Gastroesophageal sphincter (tissue), 4 donors: ENCODE measurements at places on chromosomes 16 and 17. TPM values are rescaled to one million over a fixed set of nuclear protein-coding genes. Genes with fewer than 3 reads are reported as not detected.

DNA sequence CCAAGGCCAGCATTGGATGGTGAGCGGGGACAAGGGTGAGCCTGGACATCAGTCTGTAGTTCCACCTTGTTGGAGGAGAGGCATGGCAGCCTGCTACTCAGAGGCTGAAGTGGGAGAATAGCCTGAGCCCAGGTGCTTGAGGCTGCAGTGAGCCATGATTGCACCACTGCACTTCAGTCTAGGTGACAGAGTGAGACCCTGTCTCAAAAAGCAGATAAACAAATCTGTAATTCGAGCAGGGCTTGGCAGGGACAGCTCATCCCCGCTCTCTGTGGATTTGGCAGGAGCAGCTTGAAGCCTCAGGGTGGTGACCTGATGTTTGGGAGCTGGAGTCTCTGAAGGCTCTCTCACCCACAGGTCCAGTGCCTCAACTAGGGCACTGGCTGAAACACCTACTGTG, 38.6 kb upstream of the ZCCHC14 start:
- ATAC-seq: no peak

DNA sequence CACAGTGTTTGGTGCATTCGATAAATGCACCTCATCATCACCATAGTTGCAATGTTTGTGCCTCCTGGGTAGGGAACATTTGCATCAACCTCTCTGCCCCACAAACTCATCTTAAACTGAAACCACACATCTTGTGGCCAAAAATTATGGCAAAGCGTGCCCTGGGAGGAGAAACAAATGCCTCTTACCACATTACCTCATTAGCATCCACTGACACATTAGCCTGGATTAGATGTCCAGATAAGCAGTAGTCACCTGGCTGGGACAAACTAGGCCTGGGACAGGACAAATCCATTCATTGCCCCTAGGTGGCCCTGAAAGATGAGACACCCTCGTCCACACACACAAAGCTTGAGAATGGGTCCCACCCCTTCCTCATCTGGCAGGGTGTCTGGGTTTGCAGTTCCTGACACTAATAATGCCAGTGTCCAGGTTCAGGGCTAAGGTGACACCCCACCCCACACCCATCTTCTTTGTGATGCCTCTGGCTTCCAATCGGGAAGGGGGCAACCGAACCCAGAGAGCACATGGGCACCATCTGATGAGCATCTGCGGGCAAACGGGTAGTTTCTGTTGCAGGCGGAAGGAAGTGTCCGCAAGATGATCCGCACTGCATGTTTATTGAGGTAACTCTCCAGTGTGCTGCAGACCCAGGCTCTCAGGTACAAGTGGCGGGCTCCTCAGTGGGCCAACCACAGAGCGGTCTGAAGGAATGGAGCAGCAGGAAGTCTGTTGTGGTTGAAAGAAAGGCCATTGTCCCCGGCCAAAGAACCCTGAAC, 8.6 kb downstream of the XYLT1 start:
- ATAC-seq: no peak

DNA sequence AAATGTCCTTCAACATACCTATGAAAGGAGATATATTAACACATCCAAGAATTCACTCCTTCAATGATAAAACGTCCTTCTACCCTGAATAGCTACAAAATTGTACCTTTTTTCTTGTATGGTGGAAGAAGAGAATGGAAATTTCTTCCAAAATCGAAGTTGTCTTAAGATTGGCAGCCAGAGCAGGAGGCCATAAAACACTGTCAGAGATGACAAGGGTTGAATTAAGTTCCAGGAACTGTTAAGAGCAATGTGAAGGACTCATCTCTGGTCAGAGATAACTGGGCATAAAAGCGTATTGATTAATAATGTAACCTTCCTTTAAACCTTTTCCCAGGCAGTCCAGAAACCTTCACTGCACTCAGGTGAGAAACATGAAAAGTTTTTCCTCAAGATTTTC, 12.9 kb upstream of the TOM1L1 start:
- ATAC-seq: no peak

DNA sequence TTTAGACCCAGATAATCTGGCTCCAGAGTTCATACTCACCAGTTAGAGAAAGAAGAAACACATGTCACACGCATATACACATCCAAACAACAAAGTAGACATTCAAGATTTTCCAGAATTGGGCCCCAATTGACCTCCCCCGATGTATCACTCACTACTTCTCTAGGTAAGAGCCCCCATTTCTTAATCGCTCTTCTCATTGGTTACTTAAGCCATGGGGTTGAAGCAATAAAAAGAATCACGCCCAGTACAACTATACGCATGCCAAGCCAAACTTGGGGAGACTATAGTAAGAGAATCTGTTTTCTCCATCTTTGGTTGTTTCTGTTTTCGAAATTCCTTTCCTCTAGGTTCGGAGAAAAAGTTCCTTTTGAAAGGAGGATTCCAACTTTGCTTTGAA, 565 bp downstream of the DDX52 start:
- ATAC-seq: no peak

- no peak for ATAC-seq
Measured at GRCh38 chr17:76747716-76748363, 9.9 kb downstream of the MFSD11 start.

GRCh38 chr16:87560428-87561199, 41.7 kb upstream of the JPH3 start:
- peak; percentile 50 for ATAC-seq

- peak; percentile 13 for ATAC-seq
Measured at GRCh38 chr16:30430428-30430970, 669 bp upstream of the DCTPP1 start.

GRCh38 chr17:52235516-52235915, 77.0 kb upstream of the CA10 start:
- ATAC-seq: no peak

DNA sequence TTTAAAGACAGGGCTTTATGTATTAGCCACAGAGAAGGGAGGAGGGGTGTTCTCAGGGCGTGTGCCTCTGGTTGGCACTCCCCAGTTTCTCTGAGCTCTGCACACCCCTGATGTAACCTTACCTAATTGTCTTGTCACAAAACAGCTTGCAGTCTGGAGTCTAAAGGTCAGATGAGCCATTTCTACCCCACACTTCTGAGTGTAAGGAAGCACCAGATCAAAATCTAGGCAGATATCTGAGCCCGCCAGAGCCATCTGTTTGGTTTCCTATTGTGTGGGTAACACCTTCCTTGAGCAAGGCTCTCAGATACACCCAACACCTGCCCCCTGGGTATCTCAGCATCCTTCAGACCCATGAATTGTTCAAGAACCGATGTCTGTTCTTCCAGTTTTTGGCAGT, 15.5 kb downstream of the CDH1 start:
- no peak for ATAC-seq

- no peak for ATAC-seq
Measured at GRCh38 chr17:2266045-2266864, 37.3 kb downstream of the SMG6 start.

- ATAC-seq: no peak
Measured at GRCh38 chr17:51572115-51572514, 311.8 kb downstream of the UTP18 start.

GRCh38 chr16:88437367-88437964, 15.6 kb upstream of the ZFPM1 start:
- ATAC-seq: no peak

GRCh38 chr16:66418165-66418962, 8.7 kb upstream of the BEAN1 start:
- no peak for ATAC-seq

- no peak for ATAC-seq
Measured at GRCh38 chr16:21276090-21276489, 2.0 kb downstream of the CRYM start.

DNA sequence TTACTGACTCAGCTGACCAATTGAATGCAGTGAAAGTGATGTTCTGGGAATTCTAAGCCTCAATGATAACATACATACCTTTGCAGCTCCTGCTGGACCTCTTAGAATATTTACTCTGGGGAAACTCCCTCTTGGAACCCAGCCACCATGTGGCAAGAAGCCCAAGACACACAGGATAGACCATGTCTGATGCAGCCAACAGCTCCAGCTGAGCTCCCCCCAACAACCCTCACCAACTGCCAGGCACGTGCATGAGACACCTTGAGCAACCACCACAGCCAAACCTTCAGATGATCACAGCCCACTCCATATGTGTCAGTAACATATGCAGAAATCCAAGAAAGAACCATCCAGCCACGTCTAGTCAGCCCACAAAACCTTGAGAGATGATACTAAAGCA, 53.0 kb downstream of the XYLT1 start:
- no peak for ATAC-seq

- no peak for ATAC-seq
Measured at GRCh38 chr16:88019821-88020515, 68.7 kb downstream of the BANP start.

GRCh38 chr17:82846061-82846691, 6.4 kb upstream of the ZNF750 start:
- peak; percentile 49 for ATAC-seq

DNA sequence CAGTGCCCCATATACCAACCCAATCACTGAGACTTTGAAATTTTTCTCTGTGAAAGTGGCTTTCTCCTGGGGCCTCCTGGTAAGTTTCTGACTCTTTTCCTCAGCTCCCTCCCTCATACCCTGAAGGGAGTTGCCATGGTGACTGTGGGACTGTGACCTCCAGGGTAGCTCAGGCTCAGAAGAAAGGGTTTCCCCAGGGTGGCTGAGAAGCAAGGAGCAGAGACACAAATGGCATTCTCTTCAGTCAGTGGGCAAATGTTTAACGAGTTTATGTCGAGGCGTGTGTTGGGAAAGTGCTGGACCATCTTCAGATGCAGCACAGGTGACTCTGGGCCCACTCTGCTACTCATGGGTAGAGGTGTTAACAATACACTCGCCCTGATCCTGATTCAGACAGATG, 46.8 kb downstream of the MRPS23 start:
- ATAC-seq: no peak

- no peak for ATAC-seq
Measured at GRCh38 chr17:49696233-49696761, 11.5 kb downstream of the SLC35B1 start.

DNA sequence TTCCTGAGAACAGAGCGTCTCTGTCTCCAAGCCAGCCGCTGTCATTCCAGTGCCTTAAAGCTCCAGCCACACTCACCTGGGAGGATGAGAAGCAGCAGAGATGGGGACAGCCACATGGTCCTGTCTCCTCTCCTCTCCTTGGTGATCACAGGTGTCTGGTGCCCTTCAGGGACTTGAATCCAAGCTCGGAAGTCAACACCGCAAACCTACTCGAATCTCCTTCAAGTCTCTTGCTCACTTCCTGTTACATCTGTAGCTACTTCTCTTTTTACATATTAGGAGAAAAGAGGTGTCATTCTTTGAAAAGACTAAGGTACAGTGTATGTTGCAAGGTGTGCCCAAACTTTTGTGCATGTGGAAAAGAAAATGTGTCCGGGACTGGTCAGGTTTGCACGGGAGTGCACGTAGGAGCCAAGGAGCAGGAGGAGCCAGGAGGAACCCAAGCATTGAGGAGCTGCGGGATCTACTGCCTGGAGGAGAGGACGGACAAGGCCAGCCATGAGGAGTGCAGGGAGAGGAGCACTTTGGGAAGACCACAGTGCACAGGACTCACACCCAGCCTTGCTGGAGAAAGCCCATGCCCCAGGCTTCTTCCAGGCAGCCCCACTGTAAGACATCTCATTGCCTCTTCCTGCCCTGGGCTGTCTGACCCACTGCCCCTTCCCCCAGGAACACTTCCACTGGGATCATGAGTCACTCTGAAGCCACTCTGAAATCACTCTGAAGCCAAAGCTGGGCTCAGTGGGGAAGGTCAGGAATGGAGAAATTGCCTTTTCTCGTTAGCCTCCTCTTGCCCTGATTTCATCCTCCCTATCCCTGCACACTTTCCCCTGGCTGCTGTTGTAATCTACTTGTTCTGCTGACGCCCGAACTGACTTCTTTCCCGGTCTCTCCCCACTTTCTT, at the start of gene CD300LD:
Gene CD300LD (minus strand): TSS at position 197 of the 904 bp plus-strand sequence. CDS start 81 bp downstream, at position 116.
- ATAC-seq: no peak

GRCh38 chr17:72301887-72302286, 181.1 kb downstream of the SOX9 start:
- no peak for ATAC-seq

- ATAC-seq: no peak
Measured at GRCh38 chr17:61488878-61489718, 36.9 kb downstream of the TBX4 start.

- ATAC-seq: no peak
Measured at GRCh38 chr16:87006789-87007745, 310.1 kb downstream of the C16orf95 start.

DNA sequence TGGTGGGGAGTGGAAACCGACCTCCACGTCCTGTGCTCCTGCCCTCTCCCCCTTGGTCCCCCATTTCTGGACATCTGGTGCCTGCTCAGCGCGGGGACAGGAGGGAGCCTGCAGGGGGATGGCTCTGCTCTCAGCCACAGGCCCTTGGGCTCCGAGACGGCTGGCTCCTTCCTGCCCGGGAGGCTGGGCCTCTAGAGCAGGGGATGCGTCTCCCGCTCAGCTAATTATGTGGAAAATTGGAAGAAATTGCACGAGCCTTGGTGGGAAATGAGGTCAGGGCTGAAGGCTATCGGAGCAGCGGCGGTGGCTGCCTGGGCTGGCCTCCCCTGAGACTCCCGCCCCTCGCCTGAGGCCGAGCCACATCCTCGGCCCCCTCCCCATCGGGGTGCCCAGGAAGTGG, 154.6 kb upstream of the CIBAR2 start:
- ATAC-seq: no peak

GRCh38 chr16:2611499-2611862, 70.8 kb upstream of the KCTD5 start:
- ATAC-seq: no peak

GRCh38 chr16:31458073-31458843, 1.0 kb upstream of the ARMC5 start:
- no peak for ATAC-seq

- no peak for ATAC-seq
Measured at GRCh38 chr17:78239489-78239931, 8.1 kb downstream of the TMEM235 start.

DNA sequence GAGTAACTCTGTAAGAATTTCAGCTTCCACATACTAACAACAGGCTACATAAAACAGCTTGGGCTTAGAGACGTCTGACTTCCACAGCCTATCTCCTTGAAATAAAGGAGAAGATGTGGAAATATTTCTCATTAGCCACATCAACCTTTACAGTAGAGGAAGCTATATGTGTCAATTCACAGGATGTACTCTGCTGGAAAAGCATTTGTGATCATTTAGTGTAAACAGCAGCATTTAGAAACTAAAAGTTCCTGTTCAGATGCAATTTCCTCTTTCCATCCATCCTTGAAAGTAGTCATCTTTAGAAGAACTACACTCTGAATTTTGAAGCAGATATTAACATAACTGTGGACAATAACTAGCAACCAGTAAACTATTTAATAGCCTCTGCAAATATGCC, 46.2 kb downstream of the XPO6 start:
- ATAC-seq: no peak

CBFA2T3 gene
- 1.5 TPM for total RNA-seq

ADAD2 gene
- total RNA-seq: 0.47 TPM

MPP3 gene
- total RNA-seq: 5.1 TPM

GNPTG gene
- 55.3 TPM for total RNA-seq

RPS15A gene
- total RNA-seq: 2,333 TPM

AOC3 gene
- 85.8 TPM for total RNA-seq

SLC13A2 gene
- not detected for total RNA-seq

THOC6 gene
- 25.3 TPM for total RNA-seq

SAMD14 gene
- total RNA-seq: 2.8 TPM

FTO gene
- total RNA-seq: 133 TPM

MAPT gene
- 9.8 TPM for total RNA-seq
